ENCODE measurements at places on chromosomes 3 and 15. TPM values are rescaled to one million over a fixed set of nuclear protein-coding genes. Genes with fewer than 3 reads are reported as not detected.

DNA sequence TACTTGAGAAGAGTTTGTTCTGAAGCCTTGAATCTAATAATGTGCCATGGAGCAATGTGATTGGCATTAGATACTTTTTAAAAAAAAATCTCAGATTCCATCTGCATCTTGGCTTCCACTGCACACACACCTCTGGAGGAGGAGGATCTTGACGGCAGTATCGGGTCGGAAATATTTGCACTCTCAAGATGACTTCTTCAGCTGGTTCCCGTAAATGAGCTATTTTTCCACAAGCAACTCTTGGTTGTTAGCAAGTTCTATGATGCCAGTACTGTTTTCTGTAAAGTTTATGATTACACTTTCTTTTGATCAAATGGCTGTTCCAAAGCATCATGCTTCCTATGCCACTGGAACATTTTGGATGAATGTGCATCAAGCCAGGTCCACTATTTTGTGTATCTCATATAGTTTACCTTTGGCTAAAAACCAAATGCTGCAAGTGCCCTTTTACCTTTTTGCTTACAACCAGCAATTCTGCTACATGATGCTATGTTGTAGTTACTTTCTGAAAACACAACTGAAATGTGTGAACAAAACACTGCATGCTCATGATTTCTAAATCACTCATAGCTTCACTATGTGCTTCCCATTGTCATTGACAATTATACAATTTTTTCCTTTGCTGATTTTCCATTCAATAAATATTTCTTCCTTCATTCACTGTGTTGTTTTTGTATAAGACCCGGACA, 43.8 kb downstream of the CCR3 start:
- no peaks in the 10 kb centered on the region for H3K4me1 ChIP-seq
- no peak for DNase-seq
- H3K27ac ChIP-seq: no peak overlapping the region
- no peaks in the 10 kb centered on the region for H3K27me3 ChIP-seq
- H3K4me3 ChIP-seq: no peak overlapping the region

- H3K4me1 ChIP-seq: no peaks in the 10 kb centered on the region
- H3K36me3 ChIP-seq: no peaks in the 10 kb centered on the region
- no peaks in the 10 kb centered on the region for H3K27me3 ChIP-seq
- DNase-seq: no peak
- no peak overlapping the region for H3K27ac ChIP-seq
These were observed 135.1 kb downstream of the LRRC28 start for GRCh38 chr15:99386391-99386790.

- no peak for DNase-seq
- H3K36me3 ChIP-seq: peaks cover under 1% of the 10 kb centered on the region
- H3K4me1 ChIP-seq: no peaks in the 10 kb centered on the region
- H3K27me3 ChIP-seq: no peaks in the 10 kb centered on the region
- H3K27ac ChIP-seq: peak overlapping the region; percentile 68
These were observed 29.5 kb downstream of the POPDC2 start for GRCh38 chr3:119630880-119631329.

- H3K4me1 ChIP-seq: peaks cover 24% of the 10 kb centered on the region
- DNase-seq: no peak
- no peak overlapping the region for H3K27ac ChIP-seq
- H3K36me3 ChIP-seq: peaks cover 3% of the 10 kb centered on the region
- H3K27me3 ChIP-seq: no peaks in the 10 kb centered on the region
- no peak overlapping the region for H3K4me3 ChIP-seq
These were observed 34.5 kb downstream of the UMPS start for GRCh38 chr3:124764746-124765145.

GRCh38 chr15:31377030-31377429, 50.4 kb downstream of the KLF13 start:
- no peaks in the 10 kb centered on the region for H3K27me3 ChIP-seq
- H3K4me1 ChIP-seq: peaks cover 25% of the 10 kb centered on the region
- H3K4me3 ChIP-seq: no peak overlapping the region
- H3K27ac ChIP-seq: no peak overlapping the region
- peaks cover 11% of the 10 kb centered on the region for H3K36me3 ChIP-seq

GRCh38 chr15:35674873-35675781, 129.2 kb upstream of the DPH6 start:
- no peaks in the 10 kb centered on the region for H3K4me1 ChIP-seq
- no peak for DNase-seq
- no peaks in the 10 kb centered on the region for H3K27me3 ChIP-seq
- H3K4me3 ChIP-seq: no peak overlapping the region
- H3K27ac ChIP-seq: peak overlapping the region; percentile 60

DNA sequence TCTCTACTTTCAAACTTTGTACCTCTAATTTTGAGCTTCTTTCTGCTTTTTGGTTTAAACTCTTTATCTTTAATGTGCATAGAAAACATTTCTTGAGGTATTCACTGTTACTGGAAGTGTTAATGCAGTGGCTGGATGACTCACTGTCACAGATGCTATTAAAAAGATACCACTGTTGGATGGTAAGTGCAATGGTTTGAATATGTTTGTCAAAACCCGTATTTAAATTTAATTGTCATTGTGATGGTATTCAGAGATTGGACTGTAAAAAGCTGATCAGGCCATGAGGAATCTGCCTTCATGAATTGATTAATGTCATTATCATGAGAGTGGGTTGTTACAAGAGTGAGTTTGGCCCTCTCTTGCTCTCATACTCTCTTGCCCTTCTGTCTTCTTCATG, 70.6 kb downstream of the AP4E1 start:
- H3K27me3 ChIP-seq: no peaks in the 10 kb centered on the region
- H3K27ac ChIP-seq: no peak overlapping the region
- H3K36me3 ChIP-seq: no peaks in the 10 kb centered on the region
- H3K4me3 ChIP-seq: no peak overlapping the region
- DNase-seq: no peak

- H3K27me3 ChIP-seq: no peaks in the 10 kb centered on the region
- no peaks in the 10 kb centered on the region for H3K4me1 ChIP-seq
- no peaks in the 10 kb centered on the region for H3K36me3 ChIP-seq
These were observed 43.5 kb upstream of the NTRK3 start for GRCh38 chr15:88300089-88300488.

DNA sequence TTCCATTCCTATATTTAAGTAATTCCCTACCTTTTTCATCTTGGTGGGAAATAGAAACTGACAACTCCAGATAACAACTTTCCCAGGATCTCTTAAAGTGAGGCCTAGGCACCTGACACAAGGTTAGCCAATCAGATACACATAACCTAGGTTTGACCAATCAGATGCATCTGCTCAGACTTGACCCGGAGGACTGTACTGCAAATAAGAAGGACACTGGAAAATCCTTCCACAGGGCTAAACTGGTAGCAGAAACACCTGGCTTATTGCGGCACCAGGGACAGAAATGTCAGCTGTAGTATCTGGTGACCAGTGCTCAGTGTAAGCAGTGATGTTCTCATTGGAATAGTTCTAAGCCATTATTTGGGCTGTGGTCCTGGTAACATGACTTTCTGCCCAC, 204.5 kb upstream of the SLCO3A1 start:
- no peaks in the 10 kb centered on the region for H3K27me3 ChIP-seq
- H3K4me1 ChIP-seq: no peaks in the 10 kb centered on the region
- no peak overlapping the region for H3K27ac ChIP-seq
- no peak overlapping the region for H3K4me3 ChIP-seq
- H3K36me3 ChIP-seq: no peaks in the 10 kb centered on the region

- H3K4me3 ChIP-seq: no peak overlapping the region
- no peaks in the 10 kb centered on the region for H3K36me3 ChIP-seq
- H3K27me3 ChIP-seq: peaks cover 4% of the 10 kb centered on the region
- DNase-seq: no peak
- H3K27ac ChIP-seq: no peak overlapping the region
- H3K4me1 ChIP-seq: peaks cover 6% of the 10 kb centered on the region
These were observed 1.8 kb upstream of the ROPN1B start for GRCh38 chr3:125967156-125967555.

DNA sequence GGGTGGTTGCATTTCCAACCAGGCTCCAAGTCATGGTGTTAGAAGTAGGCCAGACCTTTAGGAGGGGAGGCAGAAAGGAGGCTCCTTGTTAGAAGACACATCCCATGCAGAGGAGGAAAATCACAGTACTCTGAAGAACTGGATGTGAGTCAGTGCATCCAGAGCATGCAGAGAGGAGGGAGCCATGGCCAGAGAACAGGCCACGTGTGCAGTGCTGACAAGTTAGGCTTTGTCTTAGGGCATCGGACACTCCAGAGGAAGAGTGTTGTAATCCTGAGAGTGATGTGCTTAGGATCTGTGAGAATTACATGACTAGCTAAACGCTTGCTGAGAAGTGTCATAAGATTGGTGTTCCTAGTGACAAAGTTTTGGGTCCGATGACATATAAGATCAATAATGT, 456.5 kb upstream of the THRB start:
- H3K36me3 ChIP-seq: no peaks in the 10 kb centered on the region
- DNase-seq: no peak
- no peaks in the 10 kb centered on the region for H3K27me3 ChIP-seq

GRCh38 chr15:85314146-85314545, 66.3 kb upstream of the AKAP13 start:
- peaks cover 22% of the 10 kb centered on the region for H3K27me3 ChIP-seq
- H3K36me3 ChIP-seq: no peaks in the 10 kb centered on the region
- no peak overlapping the region for H3K27ac ChIP-seq
- no peak for DNase-seq

DNA sequence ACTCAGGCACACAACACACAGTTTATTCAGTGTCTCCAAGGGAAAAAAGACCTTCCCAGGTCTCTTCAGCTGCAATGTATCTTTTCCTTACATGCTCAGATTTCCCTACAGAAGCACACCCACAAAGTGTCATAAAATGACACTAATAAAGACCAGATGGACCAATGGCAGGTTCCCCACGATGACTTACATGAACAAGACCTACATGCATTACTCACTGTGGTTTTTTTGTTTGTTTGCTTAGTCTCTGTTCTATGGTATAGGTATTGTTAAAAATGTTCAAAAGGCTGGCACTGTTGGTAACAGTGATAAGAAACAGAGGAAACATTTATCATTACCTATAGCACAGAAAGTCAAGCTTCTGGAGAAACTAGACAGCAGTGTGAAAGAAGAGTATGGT, 318.2 kb upstream of the TMCO5A start:
- no peaks in the 10 kb centered on the region for H3K36me3 ChIP-seq
- no peaks in the 10 kb centered on the region for H3K27me3 ChIP-seq
- no peak overlapping the region for H3K27ac ChIP-seq
- no peak for DNase-seq

DNA sequence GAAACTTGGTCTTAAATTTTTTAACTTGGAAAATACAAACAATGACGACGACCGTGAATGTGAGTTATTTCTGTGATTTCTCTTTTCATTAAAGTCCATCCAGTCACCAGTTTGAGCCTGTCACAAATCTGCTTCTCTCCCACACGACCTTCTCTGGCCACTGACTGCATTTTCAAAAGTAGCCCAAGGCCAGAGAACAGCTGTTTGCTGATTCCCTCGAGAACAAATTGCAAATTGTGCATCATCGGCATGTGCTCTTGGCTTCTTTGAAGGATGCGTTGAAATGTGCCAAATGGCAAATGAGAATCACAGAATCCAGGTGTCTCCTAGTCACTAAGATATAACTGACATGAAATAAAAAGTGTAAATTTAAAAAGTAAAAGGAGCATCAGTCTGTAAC, 106.4 kb downstream of the AQP9 start:
- H3K4me1 ChIP-seq: no peaks in the 10 kb centered on the region
- H3K27ac ChIP-seq: no peak overlapping the region
- no peak for DNase-seq
- no peak overlapping the region for H3K4me3 ChIP-seq

DNA sequence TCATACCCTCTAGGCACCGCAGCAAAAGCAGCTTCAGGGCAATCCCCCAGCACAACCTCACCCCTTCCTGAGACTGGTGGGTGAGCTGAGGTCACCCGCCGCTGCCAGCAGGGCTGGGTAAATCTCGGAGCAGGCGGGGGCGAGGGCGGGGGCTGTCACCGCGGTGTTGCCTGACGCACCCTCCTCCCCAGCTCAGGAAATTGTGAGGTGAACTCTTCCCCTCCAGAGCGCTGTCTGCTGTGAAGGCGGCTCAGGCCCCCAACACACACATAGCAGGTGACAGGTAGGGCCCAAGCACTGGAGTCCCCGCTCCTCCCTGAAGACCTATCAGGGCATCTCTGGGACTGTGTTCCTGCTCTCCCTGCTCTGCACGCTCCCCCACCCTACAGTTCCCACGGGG, 30.2 kb upstream of the FURIN start:
- DNase-seq: no peak
- no peak overlapping the region for H3K4me3 ChIP-seq
- no peaks in the 10 kb centered on the region for H3K27me3 ChIP-seq
- H3K4me1 ChIP-seq: no peaks in the 10 kb centered on the region
- H3K36me3 ChIP-seq: no peaks in the 10 kb centered on the region
- H3K27ac ChIP-seq: no peak overlapping the region

- no peaks in the 10 kb centered on the region for H3K36me3 ChIP-seq
- H3K4me3 ChIP-seq: no peak overlapping the region
- peaks cover 3% of the 10 kb centered on the region for H3K4me1 ChIP-seq
- DNase-seq: no peak
These were observed 206.3 kb upstream of the KCNMB2 start for GRCh38 chr3:178329936-178330335.

- DNase-seq: no peak
- no peak overlapping the region for H3K4me3 ChIP-seq
- H3K4me1 ChIP-seq: no peaks in the 10 kb centered on the region
- H3K36me3 ChIP-seq: peaks cover 36% of the 10 kb centered on the region
These were observed 14.7 kb downstream of the PCYT1A start for GRCh38 chr3:196272826-196273225.

GRCh38 chr15:91055548-91056331, 33.3 kb upstream of the VPS33B start:
- no peaks in the 10 kb centered on the region for H3K27me3 ChIP-seq
- DNase-seq: peak; percentile 72
- no peaks in the 10 kb centered on the region for H3K4me1 ChIP-seq
- H3K4me3 ChIP-seq: no peak overlapping the region

DNA sequence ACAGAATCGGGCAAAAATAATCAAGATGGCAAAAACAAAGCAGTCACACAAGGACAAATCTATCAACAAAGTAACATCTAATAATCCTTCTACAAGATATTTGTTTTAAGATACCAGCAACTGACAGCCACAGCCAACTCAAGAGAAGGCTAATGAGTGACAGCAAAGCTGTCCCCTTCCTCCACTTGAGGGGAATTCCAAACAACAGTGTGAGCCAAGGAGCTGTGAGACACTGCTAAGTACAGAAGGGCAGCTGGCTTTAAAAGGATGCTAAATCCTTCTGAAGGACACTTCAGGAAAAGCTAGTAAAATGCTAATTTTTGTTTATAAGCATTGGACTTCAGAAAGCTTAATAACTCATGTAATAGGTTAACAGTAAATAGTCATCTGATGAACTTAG, 120.3 kb upstream of the GOLGA8J start:
- H3K36me3 ChIP-seq: no peaks in the 10 kb centered on the region
- no peak overlapping the region for H3K27ac ChIP-seq
- no peak for DNase-seq
- no peak overlapping the region for H3K4me3 ChIP-seq
- H3K27me3 ChIP-seq: no peaks in the 10 kb centered on the region

CSTA gene
- total RNA-seq: not detected

SLC28A2 gene
- not detected for total RNA-seq

SLC6A20 gene
- 0.16 TPM for total RNA-seq

ZNF80 gene
- total RNA-seq: not detected

ARHGEF26 gene
- total RNA-seq: 48.4 TPM
